CD4-positive, alpha-beta T cell treated with Interleukin-17A for 4 hours (primary cell): ENCODE measurements at places on chromosomes 4 and X.

DNA sequence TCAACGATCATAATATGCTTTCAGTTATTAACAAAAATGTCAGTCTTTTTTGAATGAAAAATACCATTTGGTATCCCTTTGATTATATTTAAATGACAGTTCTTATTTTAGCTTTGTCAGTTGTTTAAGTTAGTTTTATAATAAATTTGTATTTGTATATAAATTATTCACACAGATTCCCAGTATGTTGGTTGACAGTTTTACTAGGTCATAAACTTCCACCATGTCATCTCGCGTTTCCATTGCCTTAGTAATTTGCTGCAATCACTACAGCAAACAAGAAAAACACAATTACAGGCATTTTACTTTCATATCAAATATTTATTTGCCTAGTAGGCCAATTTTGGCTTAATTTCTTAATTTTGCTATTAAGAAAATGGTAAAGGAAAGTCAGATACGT lies 109.6 kb upstream of the ANK2 start:
- DNase-seq, result no peak

DNA sequence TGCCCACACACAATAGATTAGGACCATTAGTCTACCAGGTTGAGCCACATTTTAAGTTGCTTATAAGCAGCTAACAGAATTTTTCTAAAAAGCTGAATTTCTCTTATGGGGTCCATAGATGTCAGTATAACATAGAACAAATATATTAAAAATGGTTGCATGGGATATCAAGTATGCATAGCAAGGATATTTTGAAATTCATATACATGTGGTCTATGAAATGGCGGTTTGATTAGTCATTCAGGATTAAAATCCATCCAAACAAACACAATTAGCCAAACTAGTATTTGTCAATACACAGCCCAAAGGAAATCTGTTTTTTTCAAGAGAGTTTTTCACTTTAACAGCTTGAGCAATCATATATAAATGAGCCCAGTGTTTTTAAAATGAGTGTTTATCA lies 33.5 kb upstream of the AMOT start:
- no peak for DNase-seq

- DNase-seq, result no peak
These were observed 188.4 kb downstream of the NR3C2 start for GRCh38 chr4:148253768-148254167.

- DNase-seq, result no peak
These were observed 477.1 kb upstream of the TENM3 start for GRCh38 chr4:181766061-181766548.

- no peak for DNase-seq
These were observed 12.4 kb downstream of the DYNLT3 start for GRCh38 chrX:37834937-37835336.

- no peak for DNase-seq
These were observed 360.5 kb downstream of the MID1IP1 start for GRCh38 chrX:39161611-39162255.

GRCh38 chr4:176971576-176972115 lies 178.9 kb upstream of the VEGFC start:
- DNase-seq, result no peak

GRCh38 chr4:152705903-152706302 lies 26.1 kb upstream of the TMEM154 start:
- DNase-seq, result no peak

- DNase-seq, result no peak
These were observed 210.1 kb upstream of the FAT4 start for GRCh38 chr4:125104616-125105015.

DNA sequence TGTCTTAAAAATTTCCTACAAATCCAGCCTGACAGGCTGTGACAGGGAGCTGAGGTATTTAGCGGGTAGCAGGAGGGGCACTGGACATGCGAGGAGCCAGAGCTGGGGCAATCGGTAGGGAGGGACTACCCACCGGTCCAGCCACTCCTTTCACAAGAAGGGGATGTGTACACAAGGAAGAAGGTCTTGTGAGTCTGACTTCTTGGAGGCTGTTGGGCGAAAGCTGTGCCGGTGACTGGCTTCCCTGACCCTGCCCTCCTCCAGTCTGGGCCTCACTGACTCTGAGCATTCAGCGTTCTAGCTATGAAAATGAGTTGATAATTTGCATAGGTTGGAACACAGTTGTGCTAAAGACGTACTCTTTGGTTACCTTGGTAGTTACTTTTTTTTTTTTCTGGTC lies 12.7 kb upstream of the CXCL8 start:
- no peak for DNase-seq

DNA sequence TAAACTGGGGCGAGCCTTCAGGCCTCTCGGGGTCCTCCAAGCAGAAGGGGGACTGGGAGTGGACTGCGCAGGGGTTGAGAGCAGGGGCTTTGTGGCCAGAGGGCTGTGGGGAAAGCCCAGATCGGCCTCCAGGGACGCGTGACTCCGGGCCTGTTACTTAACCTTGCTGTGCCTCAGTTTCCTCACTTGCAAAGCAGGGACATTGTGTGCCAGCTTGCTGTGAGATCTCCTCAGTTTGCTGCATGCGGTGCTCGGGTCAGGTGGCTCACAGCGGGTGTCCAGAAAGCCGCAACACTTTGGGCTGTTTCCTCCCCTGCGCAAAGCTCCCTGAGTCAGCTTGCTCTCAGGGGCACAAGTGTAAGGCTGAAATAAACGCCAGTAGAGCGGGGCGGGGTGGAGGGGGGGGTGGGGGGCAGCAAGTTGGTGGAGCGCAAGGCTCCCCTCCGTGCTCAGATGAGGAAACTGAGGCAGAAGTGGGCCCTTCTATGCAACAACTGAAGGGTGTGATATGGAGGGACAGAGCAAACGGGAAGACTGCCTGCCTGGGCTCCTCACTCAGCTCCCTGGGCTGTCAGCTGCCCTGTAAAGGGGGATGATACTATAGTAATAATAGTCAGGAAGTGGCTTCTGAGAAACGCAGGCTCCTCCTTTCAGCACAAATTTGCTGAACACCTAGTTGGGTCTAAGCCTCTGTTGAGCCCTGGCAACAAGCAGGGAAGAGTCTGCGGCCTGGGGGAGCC lies 101.0 kb downstream of the HMX1 start:
- no peak for DNase-seq

- DNase-seq, result no peak
These were observed 11.0 kb upstream of the COL25A1 start for GRCh38 chr4:109313168-109314133.

GRCh38 chrX:21056622-21057021 lies 317.6 kb upstream of the CNKSR2 start:
- no peak for DNase-seq

DNA sequence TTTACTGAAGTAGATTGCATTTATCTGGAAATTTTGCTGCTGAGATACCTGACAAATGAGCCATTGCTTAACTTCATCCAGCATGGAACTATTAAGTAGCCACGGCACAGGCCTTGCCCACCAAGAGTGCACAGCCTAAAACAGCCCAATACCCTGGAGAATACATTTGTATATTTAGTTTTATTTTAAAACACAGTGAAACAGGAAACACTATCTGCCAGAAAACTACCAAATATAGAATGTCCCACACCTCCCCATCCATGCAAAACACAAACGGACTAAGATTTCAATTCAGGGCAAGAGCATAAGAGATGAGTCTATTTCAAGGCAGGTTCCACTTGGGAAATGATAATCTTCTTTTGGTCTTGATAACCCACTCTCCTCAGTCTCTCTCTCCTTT lies 57.1 kb downstream of the MAML3 start:
- DNase-seq, result no peak

- DNase-seq, result no peak
These were observed 142.1 kb downstream of the BCOR start for GRCh38 chrX:39955625-39956024.
